ENCODE measurements at places on chromosomes 1 and 21.

GRCh38 chr1:93353286-93353685, 7.6 kb downstream of the DR1 start:
- no peak for DNase-seq

DNA sequence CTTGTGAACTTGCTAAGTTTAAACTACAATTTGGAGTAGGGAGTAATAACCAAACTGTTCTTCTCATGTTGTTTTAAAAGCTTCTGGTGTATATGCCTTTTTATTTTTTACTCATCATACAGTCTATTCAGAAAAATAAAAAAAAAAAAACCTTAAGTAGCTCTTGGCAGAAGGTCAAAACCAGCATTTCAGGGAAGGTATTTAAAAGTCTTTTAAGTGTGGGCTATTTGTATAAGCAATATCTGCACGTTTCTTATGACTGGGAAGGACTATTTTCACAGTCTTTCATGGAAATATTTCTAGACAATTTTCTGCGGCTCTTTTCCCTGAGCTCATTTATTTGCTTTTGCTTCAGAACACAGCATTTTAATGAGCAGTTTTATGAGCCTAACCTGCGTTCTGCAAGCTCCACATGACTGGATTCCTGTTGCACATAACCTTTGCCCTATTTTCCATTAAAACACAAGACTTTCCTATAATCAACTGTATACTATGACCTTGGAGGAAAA, 60.9 kb upstream of the C1orf105 start:
- no peak for DNase-seq

GRCh38 chr1:228984107-228984506, 248.8 kb downstream of the RHOU start:
- no peak for DNase-seq

GRCh38 chr21:43820466-43820865, 31.1 kb downstream of the RRP1 start:
- DNase-seq = no peak
